ENCODE measurements at places on chromosomes 3 and 15.
A peak's percentile ranks its signal among the peaks of the same experiment; 100 is the strongest.

DNA sequence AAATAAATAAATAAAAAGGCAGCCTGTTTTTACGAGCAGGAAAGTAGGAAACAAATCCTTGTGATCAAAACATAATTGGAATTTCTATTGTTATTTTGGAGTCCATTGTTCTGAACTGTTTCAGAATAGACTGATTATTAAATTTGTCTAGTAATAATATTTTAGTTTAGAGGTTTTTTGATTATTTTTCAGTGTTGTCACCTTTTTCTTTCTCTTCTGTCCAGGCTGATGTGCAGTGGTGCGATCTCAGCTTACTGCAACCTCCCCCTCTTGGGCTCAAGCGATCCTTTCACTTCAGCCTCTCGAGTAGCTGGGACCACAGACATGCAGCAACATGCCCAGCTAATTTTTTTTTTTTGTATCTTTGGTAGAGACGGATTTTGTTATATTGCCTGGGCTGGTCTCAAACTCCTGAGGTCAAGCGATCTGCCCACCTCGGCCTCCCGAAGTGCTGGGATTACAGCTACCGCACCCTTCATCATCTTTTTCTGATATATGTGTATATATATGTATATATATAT is 38.0 kb downstream of the KAT2B start:
- no peak for DNase-seq

GRCh38 chr3:183954875-183955274 is 62.8 kb downstream of the ABCC5 start:
- no peak for DNase-seq

DNA sequence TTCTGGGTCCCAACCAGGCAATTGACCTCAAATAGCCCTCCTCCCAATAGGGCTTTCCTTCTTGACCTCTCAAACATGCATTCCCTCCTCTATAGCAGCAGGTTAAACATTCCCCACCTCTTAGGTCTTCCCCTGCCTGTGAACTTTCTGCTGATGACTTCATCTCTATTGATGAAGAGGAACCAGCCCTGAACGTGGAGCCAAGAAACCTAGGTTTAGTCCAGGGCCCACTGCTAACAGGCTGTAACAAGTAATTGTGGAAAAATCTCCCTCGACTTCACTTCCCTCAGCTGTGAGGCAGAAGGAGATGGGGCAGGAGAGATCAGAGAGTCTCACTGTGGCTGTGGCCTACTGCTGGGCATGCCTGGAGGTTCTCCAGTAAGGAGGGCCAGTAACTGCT is 24.7 kb downstream of the ILDR1 start:
- no peak for DNase-seq

GRCh38 chr3:128343287-128344051 is 123.2 kb downstream of the DNAJB8 start:
- DNase-seq: peak; percentile 20

GRCh38 chr3:101381809-101382208 is 61.4 kb upstream of the IMPG2 start:
- peak; percentile 30 for DNase-seq

GRCh38 chr15:25248583-25249235 is 190.1 kb downstream of the UBE3A start:
- no peak for DNase-seq

- DNase-seq: peak; percentile 100
These were observed at the start of gene ZBTB11 for GRCh38 chr3:101676765-101677435. ZBTB11 (minus strand) TSS chr3:101677132; CDS start chr3:101676914, 218 bp downstream.
